Cerebellum (tissue), 4 donors: ENCODE measurements at places on chromosomes 5 and 9. TPM values are rescaled to one million over a fixed set of nuclear protein-coding genes. Genes with fewer than 3 reads are reported as not detected.

The PTGER4 gene
- 1.3 TPM for total RNA-seq

The ZSWIM6 gene
- total RNA-seq: 29.8 TPM

The SPATA31E1 gene
- total RNA-seq: not detected

The FBP1 gene
- total RNA-seq: not detected

The IARS1 gene
- 135 TPM for total RNA-seq

The BICD2 gene
- 32.4 TPM for total RNA-seq

The MLANA gene
- not detected for total RNA-seq

The CNTFR gene
- 18.6 TPM for total RNA-seq

The C9orf152 gene
- not detected for total RNA-seq

The SEMA4D gene
- total RNA-seq: 18.4 TPM

The INSL4 gene
- not detected for total RNA-seq

The FBP2 gene
- total RNA-seq: not detected

The SLC6A7 gene
- 5.9 TPM for total RNA-seq

The ASS1 gene
- total RNA-seq: 37.8 TPM

The CER1 gene
- total RNA-seq: 1.2 TPM
